ENCODE measurements at places on chromosomes 3 and 15. TPM values are rescaled to one million over a fixed set of nuclear protein-coding genes. Genes with fewer than 3 reads are reported as not detected.

DNA sequence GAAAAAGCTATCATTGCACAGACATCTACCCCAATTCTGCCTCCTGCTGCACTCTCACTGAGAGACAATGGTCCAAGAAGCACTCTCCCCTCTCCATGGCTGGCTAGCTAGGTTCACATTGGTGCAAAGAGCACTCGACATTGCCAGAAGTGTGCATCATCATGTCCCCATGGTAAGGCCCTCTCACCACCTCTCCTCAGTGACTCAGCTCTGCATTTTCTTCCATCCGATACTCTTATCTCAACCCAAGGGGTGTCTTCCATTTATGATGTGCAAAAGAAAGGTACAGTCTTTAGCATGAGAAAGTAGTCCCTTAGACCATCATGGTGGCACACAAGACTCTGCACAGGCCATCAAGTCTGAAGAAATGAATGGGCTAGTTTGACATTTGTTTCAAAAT lies 14.0 kb downstream of the RPSA start:
- DNase-seq = no peak

DNA sequence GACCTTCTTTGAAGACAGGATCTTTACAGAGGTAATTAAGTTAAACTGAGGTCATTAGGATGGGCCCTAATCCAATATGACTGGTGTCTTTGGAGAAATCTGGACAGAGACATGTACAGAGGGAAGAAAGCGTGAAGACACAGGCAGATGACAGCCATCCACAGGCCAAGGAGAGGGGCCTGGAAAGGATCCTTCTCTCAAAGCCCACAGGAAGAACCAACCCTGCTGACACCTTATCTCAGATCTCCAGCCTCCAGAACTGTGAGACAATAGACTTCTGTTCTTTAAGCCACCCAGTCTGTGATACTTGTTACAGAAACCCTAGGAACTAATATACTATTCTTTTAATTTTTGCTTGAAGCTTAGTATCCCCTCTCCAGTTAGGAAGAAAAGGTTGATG lies 74.2 kb downstream of the WDR76 start:
- no peak for DNase-seq

DNA sequence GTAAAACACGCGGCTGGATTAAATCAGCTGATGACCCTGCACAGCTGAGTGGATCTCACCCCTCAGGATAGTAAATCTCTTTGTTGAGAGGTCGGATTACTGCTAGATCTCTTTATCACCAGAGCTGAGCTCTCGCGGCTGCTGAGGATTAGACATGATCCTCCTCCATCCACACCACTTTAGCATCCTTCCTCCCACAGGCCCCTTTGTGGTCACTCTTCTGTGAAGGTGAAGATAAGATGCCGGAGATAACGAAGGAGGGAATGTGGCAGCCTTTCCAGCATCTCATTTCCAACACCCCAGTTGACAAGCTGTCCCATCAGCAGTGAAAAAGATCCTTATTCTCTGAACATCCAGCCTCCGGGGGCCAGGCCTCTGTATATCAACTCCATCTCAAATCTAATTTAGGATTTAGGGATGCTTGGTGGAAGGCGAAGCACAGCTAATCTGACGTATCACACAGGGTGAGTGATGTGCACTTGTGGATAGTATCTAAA lies 47.5 kb upstream of the SELENOK start:
- no peak for DNase-seq

DNA sequence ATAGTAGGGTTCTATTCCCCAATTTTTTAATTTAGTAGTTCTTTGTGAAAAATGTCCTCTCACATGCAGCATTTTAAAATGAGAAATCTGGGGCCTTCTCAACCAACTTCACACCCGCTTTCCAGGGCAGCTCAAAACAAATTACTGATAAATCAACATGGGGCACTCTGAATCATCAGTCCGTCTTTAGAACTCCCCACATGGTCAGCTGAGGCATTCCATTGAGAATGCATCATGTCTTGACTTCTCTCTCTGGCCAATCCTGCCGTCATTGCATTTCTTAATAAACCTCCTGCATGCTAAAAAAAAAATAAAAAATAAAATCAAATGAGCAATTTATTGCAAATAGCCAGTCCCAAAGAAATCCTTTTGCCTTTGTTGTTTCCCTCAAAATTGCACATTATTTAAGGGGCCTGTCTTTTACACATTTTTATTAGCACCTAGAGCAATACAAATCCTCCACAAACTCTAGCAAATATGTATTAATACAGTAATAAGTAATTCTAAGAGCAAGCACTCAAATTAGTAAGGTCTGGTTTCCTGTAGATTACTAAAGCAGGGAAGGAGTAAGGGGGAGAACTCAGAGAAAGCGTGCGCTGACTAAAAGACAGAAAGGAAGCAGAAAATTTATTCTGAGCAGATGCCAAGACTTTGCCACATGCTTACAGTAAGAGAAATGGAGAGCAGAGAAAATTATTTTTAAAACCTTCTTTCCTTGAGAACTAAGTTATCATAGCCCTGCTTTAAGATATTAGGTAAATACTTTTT lies 175.7 kb downstream of the TNIK start:
- no peak for DNase-seq

GRCh38 chr3:171838218-171838720 lies 4.9 kb upstream of the TMEM212 start:
- DNase-seq = peak; percentile 38

DNA sequence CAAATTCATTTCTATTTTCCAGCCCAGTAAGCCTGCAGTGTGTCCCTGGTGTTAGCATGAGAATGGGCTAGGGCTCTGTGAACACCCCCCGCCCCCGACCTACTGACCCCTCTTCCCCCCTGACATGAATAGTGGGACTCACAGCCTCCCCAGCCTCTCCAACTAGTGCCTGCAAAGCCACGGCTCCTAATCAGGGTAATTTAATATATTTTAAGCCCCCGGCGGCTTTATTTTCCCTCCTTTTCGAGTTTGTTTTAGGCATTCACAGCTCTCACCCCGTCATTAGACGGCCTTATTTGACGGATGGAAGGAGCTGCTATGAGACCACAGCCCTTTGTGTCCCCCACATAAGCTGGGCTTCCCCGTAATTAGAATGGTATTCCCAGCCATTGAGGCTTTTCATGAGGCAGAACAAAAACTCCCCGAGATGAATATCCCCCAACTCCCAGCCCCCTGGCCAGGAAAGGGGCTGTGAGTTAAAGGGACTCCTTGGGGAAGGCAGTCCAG lies 78.3 kb upstream of the POLG start:
- no peak for DNase-seq

GRCh38 chr3:158103081-158103886 lies 2.9 kb downstream of the SHOX2 start:
- DNase-seq = no peak

DNA sequence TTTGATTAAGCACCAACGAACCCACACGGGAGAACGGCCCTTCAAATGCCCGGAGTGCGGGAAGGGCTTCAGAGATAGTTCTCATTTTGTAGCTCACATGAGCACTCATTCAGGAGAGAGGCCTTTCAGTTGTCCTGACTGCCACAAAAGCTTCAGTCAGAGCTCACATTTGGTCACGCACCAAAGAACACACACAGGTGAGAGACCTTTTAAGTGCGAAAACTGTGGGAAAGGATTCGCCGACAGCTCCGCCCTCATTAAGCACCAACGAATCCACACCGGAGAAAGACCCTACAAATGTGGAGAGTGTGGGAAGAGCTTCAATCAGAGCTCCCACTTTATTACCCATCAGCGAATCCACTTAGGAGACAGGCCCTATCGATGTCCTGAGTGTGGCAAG lies 8.7 kb downstream of the ZNF774 start:
- DNase-seq = no peak

DNA sequence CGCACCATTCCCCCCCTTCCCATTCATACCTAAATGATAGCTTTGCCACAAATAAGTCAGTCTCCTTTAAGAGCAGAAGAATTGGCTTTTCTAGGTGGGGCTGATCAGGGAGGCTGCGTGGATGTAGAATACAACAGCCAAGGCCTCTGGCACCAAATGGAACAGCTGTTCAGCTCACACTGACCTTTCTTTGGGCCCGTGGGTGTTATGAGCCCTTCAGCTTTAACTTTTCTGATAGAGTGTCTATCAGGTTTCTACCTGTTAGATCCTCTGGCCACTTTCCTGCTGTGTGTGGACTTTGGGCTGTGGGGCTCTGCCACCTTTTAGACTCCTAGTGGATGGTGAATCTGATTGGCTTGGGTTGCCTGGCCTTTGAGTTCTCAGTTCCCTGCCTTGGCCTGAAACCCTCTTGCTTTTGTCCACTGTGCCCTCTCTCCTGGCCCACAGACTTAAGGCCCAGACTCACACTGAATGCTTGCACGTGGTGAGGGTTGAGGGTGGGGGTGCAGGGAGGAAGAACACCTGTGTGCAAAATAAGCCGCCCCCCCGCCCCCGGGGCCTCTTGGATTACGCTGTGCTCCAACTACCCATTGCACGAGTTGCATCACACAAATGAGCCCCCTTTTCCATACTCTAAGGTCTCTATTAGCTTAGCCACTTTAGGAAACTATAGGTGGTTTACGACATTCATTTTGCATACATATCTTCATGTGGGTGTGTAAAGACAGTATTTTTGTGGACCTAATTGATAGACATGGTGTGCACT lies 1.3 kb upstream of the RFX7 start:
- no peak for DNase-seq

GRCh38 chr3:120198305-120198878 lies 86.6 kb downstream of the GPR156 start:
- no peak for DNase-seq

DNA sequence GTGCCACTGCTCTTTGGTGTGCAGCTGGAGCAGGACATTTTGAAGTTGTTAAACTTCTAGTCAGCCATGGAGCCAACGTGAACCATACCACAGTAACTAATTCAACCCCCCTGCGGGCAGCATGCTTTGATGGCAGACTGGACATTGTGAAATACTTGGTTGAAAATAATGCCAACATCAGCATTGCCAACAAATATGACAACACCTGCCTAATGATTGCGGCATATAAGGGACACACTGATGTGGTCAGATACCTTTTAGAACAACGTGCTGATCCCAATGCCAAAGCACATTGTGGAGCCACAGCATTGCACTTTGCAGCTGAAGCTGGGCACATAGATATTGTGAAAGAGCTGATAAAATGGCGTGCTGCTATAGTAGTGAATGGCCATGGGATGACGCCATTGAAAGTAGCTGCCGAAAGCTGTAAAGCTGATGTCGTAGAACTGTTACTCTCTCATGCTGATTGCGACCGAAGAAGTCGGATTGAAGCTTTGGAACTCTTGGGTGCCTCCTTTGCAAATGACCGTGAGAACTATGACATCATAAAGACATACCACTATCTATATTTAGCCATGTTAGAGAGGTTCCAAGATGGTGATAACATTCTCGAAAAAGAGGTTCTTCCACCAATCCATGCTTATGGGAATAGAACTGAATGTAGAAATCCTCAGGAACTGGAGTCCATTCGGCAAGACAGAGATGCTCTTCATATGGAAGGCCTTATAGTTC lies 12.2 kb downstream of the FEM1B start:
- no peak for DNase-seq

DNA sequence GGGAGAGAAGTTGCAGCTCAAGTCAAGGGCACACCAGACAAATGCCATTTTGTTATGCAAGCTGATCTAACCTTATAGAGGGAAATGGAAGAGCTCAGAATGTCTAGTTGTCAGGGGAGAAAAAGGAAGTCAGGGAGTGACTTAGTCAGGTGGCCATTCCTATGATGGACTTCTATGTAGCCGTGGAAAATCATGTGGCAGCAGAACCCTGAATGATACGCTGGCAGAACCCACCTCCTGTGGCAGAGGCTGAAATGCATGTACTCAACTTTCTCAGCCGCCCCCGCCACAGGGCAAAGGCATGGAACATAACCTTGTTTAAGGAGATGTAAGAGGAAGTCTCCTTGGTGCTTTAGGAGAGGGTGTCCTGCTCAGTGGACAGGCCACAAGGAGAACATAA lies 37.7 kb upstream of the PARL start:
- DNase-seq = no peak

HACL1 gene
- total RNA-seq = 38.4 TPM

XRN1 gene
- 98.9 TPM for total RNA-seq

GOLGA6L10 gene
- 3.1 TPM for total RNA-seq

TNK2 gene
- total RNA-seq = 10.1 TPM

DPPA2 gene
- total RNA-seq = not detected

PBRM1 gene
- total RNA-seq = 203 TPM
